ENCODE measurements at places on chromosomes 1 and 21.

- DNase-seq: no peak
Measured at GRCh38 chr1:165080253-165080896, 276.1 kb downstream of the LMX1A start.

GRCh38 chr1:160672789-160673695 is 26.2 kb upstream of the SLAMF1 start:
- no peak for DNase-seq

DNA sequence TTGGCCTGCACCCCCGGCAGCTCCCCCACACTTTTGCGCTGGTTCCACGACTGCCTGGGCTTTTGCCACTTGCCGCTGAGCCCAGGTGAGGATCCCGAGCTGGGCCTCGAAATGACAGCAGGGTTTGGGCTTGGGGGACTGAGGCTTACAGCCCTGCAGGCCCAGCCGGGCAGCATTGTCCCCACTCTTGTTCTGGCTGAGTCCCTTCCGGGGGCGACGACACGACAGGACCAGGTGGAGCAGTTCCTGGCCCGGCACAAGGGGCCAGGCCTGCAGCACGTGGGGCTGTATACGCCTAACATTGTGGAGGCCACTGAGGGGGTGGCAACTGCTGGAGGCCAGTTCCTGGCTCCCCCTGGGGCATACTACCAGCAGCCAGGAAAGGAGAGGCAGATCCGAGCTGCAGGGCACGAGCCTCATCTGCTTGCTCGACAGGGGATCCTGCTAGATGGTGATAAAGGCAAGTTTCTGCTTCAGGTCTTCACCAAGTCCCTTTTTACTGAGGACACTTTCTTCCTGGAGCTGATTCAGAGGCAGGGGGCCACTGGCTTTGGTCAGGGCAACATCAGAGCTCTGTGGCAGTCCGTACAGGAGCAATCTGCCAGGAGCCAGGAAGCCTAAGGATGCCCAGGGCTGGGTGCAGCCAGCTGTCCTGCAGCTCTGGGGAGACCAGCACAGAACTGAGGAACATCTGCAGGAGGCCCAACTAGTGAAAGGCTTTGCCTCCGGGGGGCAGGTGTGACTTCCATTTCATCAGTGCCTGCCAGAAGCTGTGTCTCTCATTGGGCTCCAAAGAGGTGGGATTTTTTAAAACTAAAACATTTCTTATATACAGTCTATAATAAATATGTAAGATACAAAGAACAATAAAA is 1.2 kb downstream of the HPDL start:
- DNase-seq: no peak

DNA sequence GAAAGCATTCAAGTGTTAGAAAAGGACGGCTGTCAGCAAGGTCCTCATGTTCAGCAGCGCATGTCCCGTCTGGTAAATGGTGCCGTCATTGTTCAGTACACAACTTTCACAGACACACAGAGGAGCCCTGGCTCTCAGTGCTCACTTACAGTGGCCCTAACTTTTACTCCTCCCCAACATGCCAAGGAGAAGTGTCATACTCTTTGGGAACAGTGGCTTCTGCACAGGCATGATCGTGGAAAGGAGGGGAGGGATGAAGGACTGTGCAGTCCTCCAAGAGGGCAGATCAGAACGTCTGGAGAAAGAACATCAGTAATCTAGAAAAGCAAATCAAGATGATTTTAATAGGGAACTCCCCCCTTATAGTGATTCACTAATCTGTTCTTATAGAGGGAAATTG is 3.8 kb upstream of the GRHL3 start:
- DNase-seq: no peak

DNA sequence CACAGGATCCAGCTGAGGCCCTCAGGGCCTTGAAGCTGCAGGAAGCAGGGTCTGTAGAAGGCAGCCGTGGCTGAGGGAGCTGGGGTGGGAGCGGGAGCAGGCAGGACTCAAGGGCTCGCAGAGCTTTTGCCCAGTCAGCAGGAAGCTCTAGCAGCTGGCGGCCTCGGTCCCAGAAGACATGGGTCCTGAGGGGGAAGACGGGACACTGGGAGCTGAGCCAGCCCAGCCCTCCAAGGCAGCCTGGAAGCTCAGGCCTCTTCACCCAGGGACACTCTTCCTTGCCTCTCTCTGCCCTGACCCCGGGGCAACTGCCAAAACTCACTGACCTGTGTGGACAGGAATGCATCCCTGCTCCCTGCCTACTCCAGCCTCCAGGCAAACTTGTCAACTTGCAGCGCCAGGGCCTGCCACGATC is 8.9 kb downstream of the ADGRB2 start:
- no peak for DNase-seq

DNA sequence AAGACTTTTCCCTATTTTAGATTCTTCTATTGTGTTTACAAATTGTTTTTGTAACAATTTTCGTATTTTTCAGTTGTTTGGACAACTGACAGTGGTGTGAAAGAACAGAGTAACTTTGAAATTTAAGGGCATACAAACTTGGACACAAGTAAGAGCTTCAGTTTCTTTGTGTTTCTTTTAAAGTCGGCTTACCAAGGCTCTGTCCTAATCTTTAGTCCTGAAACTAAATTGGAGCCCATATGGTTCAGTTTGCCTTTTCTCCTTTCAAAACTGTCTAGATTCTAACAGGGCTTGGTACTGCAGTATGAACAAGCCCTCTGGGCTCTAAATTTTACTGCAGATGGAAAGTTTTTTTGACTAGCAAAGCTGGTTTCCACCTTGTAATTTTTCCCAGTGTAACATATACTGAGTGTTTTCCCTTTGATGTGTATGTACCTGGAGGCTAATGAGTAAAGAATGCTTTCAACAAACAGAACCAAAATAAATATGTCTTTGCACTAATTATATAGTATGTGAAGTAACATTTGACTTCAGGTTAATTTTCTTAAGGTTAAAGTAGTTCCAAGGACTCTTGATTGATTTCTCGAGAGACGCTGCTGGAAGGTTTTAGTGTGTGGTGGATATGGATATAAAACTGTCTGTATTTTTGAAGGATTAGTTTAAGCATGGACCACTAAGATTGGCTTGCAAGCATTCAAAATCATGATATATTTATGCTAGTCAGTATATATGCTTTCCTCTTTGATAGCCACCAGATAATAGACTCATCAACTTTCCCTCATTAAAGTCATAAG is 4.1 kb downstream of the SNX27 start:
- DNase-seq: no peak

GRCh38 chr1:3623441-3624199 is 1.2 kb upstream of the TPRG1L start:
- DNase-seq: no peak

GRCh38 chr1:117388328-117388727 is 21.1 kb downstream of the MAN1A2 start:
- DNase-seq: no peak

GRCh38 chr1:220550811-220551399 is 23.0 kb downstream of the MARK1 start:
- DNase-seq: no peak

GRCh38 chr1:70934194-70934961 is 113.2 kb downstream of the PTGER3 start:
- DNase-seq: no peak

GRCh38 chr1:2374252-2375155 is 16.9 kb downstream of the MORN1 start:
- no peak for DNase-seq

DNA sequence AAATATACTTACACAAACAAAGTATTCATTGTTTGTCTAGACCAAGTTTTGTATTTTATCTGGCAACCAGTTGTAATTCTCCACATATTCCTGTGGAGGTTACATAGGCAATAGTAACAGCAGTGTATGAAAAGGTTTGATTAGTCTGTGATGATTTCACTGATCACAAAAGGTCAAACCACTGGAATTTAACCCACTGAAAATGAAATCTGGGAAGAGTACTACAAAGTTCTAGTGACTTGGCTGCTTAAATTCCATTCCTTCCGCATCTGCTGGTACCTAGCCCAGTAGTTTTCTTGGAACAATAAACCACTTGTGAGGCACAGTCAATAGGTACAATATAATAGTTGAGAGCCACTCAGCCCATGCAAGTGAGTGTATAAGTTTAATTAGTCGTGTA is 205.4 kb downstream of the NFIA start:
- no peak for DNase-seq

DNA sequence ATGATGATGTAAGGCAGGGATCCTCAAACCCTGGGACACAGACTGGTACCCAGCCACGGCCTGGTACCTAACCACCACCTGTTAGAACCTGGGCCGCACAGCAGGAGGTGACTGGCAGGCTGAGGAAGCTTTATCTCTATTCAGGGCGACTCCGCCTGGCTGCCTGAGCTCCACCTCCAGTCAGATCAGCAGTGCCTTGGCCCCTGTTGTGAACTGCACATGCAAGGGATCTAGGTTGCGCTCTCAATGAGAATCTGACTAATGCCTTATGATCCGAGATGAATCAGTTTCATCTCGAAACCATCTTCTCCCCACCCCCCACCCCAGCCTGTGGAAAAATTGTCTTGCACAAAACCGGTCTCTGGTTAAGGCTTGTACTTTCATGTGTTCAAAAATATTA is 4.2 kb downstream of the RNPC3 start:
- DNase-seq: no peak

DNA sequence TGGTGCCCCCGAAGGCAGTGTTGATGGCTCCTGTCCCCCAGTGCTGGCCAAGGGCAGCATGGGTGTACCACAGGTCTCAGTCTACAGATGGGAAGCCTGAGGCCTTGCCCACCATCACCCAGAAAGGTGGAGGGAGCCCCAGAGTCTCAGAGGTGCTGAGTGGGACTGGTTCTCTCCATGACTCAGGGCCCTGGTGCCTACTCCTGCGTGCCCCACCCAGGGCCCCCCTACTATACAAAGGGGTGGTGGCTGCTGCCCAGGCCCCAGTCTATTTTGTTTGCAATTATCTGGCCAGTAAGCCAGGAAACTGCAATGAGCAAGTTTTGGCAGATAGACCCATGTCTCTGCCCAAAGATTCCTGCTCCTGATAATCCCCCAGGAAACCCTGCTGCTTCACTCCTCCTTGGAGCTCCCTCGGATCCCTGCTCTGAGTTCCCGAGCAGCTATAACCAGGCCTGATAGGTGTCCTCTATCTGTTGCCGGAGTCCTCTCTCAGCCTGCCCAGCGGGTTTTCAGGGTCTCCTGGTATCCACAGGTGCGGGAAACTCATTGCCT is 41.7 kb downstream of the EDN2 start:
- no peak for DNase-seq

All from HuH-7 (cell line).